Islet precursor cell (in vitro differentiated cells): ENCODE measurements at places on chromosomes 13 and 19.

DNA sequence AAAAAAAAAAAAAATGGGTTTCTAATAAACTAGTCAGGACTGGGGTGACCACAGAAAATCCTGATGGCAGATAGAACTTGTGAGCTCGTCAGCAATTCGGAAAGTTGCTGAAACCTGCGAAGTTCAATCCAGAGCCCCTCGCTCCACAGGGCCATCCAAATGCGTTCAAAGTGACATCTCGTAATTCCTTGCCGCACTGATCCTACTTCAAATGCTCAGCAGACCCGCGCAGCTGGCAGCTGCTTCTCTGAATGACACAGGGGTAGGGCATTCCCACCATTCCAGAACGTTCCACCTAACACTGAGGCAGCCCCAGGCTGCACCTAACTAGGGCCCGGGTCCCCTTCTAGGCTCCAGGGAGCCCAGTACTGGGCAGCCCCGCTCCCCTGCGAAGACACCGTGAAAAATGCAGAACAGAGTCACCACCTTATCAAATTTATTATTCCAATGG lies 4.8 kb upstream of the DAPK3 start:
- no peak for DNase-seq

GRCh38 chr13:48400090-48400694 lies 12.7 kb downstream of the LPAR6 start:
- no peak for DNase-seq

DNA sequence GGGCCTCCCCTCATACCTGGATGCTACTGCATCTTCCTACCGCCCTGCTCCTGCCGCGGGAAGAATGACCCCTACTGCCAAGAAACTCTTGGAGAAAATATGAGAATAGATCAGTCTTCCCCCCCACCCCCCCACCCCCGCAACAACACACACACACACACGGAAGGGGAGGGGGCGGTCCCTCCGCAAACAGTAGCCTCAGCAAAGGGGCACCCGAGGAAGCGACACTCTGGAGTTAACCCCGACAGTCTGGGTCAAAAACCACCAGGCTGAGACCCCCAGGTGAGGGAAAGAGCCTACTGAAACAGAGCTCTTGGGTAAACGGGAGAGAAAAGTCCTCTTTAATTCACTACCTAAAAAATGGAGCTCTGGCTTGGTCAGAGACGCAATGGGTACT lies 1.2 kb downstream of the MED26 start:
- DNase-seq, result no peak

GRCh38 chr13:70616847-70617246 lies 508.6 kb upstream of the KLHL1 start:
- no peak for DNase-seq
